ENCODE measurements at places on chromosomes 12 and 14.
A peak's percentile ranks its signal among the peaks of the same experiment; 100 is the strongest.

DNA sequence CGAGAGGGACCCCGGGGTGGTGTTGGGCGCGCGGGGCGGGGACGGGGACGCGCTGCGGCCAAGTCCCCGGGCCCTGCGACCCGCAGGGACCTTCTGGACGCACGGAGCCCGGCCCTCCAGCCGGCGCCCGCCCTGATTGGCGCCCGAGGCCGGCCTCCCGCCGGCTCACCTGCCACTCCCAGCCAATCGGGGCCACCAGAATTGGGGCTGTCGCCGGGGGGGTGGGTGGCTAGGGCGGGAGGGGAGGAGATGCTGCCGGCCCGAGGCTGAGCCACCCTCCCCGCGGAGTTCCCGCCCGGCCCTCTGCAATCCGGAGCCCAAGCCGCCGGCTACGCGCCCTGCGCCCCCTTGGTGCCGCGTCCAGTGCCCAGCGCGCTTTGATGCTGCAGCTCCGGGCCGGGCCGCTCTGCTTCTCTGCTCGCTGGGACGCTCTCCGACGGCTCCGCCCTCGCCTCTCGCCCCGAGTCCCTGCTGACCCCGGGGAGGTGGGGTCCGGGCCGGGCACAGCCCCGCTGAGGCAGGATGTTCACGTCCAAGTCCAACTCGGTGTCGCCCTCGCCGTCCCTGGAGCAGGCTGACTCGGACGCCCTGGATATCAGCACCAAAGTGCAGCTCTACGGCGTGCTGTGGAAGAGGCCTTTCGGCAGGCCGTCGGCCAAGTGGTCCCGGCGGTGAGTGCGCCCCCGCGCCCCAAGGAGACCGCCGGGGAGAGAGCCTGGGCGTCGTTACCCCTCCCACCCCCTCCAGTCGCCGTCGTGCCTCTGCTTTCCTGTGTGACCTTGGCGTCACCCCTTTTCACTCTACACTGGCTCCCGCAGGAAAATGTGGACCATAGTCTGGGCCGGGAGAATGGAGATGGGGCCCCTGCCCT is at the start of gene PLEKHD1:
PLEKHD1 (plus strand) TSS at position 285 of the 871 bp plus-strand sequence; CDS start at position 523, 238 bp downstream.
- DNase-seq = no peak

GRCh38 chr12:92403210-92404175 is 257.8 kb upstream of the BTG1 start:
- DNase-seq = no peak

- peak; percentile 42 for DNase-seq
These were observed 13.5 kb downstream of the PTGER2 start for GRCh38 chr14:52327374-52328226.

DNA sequence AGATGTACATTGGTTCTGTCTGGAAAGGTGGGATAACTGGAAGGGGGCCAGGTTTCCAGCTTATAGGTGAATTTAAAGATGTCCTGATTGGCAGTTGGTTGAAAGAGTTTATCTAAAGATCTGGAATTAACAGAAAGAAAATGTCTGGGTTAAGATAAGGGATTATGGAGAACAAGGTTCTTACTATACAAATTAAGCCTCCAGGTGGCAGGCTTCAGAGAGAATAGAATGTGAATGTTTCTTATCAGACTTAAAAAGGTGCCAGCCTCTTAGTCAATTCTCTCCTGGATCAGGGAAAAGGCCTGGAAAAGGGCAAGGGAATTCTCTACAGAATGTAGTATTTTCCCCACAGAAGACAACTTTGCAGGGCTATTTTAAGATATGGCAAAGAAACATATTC is 53.1 kb downstream of the CNTN1 start:
- no peak for DNase-seq

GRCh38 chr14:100425429-100425827 is 102.3 kb downstream of the SLC25A47 start:
- no peak for DNase-seq
